ENCODE measurements at places on chromosomes 5 and 9.

- DNase-seq, result no peak
These were observed 517.3 kb upstream of the RORB start for GRCh38 chr9:73979894-73980264.

GRCh38 chr9:80784647-80785046 is 904.7 kb downstream of the TLE1 start:
- no peak for DNase-seq

DNA sequence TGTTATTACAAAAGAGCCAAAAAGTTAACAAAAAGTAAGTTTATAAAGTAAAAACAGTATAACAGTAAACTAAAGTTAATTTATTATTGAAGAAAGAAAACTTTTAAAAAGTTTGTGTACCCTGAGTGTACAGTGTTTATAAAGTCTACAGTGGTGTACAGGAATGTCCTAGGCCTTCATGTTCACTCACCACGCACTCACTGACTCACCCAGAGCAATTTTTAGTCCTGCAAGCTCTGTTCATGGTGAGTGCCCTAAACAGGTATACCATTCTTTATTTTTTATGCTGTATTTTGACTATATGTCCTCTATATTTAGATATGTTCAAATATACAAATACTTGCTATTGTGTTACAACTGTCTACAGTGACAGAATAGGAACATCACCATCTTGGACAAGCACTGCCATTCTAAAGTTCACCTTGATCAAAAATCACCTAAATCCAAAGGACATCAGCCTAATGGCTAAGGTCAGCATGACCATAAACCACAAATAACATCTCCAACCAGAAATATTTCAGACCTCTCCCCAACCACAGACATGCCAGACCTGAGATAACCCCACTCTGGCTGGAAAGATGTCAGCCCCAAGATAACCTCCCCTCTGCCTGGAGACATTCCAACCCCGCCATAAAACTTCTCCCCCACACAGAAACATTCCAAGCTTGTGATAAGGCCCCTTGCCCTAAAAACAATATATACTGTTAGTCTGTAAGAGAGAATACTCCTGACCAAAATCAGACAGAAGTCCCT is 56.1 kb downstream of the AGXT2 start:
- DNase-seq, result no peak

DNA sequence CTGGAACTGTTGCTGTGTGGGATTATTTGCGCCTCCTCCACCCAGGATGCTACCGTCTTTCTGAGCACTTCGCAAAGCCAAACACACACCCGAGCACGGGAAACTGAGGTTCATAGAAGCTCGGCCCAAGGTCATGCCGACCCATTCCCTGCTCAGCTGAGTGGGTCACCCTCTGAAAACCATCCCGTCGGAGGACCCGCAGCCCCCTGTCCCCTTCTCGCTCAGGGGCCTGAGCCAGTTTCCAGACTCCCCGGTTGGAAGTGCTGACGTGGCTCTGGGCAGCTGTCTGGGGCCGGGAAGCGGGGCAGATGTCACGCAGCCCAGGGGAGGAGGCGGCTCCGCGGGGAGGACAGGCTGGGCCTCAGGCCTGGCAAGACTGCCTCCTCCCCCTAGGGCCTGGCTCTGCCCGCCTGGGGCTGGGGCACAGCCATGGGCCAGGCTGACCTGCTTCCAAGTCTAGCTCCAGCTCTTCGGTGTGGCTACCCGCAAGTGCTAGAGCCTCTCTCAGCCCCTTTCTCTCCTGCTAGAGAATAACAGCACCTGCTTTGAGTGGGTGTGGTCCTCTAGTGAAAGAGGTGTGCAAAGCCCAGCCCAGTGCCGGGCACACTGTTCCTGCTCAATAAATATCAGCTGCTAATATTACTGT is 9.9 kb upstream of the CXXC5 start:
- peak; percentile 83 for DNase-seq

GRCh38 chr5:434443-435146 is 8.4 kb upstream of the EXOC3 start:
- no peak for DNase-seq

DNA sequence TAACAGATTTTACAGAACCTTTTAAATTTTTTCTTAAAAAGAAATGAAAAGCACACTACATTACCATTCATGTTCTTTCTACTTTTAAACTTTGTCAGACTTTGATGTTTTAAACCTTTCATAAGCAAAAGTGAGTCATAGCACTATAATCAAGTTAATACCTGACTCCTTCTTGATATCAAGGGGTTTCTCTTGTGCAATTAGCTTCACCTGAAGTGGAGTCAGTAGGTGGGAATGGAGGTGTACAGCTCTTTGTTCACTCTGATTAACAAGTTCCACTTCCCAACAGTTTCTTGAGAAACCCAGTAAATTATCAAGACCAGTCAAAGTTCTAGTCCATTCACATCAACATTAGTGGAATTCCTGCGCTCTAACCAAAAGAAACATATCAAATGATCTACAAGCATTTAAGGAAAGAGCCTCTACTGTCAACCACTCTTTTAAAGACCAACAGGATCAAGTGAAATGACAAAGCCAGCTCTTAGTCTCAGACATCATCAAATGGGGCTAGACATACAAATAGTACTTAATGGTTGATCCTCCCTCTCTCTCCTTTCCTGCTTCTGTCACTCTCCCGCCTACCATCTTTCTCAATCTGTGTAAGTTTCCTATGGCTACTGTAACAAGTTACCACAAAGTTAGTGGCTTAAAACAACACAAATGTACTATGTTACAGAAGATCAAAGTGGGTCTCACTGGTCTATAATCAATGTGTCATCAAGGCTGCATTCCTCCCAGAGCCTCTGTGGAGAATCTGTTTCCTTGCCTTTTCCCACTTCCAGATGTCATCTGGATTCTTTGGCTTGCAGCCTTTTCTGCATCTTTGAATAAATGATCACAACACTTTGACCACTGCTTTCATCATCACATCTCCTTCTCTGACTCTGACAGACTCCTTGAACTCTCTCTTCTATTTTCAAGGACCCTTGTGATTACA is 68.0 kb downstream of the HINT1 start:
- no peak for DNase-seq

- DNase-seq, result no peak
These were observed 640.7 kb upstream of the ST8SIA4 start for GRCh38 chr5:101543780-101544179.

DNA sequence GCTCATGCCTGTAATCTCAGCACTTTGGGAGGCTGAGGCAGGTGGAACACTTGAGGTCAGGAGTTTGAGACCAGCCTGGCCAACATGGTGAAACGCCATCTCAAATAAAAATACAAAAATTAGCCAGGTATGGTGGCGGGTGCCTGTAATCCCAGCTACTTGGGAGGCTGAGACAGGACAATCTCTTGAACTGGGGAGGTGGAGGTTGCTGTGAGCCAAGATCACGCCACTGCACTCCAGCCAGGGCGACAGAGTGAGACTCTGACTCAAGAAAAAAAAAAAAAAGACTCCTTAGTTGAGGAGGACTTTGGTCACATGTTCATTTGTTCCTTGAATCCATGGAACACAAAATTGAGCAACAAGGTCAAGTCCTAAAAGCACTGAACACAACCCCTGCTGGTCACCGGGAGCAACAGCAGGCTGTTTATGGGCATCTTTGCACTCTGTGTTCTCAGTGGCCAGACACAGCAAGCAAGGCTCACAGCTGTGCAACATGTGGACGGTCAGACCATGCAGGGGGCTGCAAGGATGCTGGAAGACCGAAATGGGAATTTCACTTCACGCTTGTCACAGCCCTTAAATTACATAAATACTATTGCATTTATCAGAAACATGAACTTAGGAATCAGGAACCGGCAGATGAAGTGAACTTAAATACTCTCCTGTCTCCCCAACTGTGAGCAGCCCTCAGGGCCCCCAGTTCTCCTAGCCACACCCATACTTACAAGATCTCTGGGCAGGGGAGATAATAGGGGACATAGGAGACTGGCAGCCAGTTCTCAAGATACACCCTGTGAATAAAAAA is 2.8 kb downstream of the GBGT1 start:
- no peak for DNase-seq

DNA sequence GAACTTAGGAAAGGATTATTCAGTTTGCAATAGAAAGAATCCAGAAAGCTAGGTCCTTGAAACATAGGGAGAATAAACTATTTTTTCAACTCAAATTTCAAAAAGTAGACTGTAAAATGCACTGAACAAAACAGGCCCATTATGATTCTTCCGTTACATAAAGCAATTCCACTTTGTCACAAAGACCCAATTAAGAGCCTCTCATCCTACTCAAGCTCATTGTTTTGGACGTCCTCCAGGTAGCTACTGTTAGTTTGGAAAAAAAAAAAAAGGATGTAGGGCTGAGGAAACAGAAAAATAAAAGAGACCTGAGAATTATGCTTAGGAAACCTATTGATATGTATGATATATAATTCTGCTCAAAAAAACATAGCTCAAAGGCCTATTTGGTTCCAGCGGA is 74.0 kb downstream of the DIRAS2 start:
- DNase-seq, result peak; percentile 68
